Smooth muscle cell of the brain vasculature (primary cell): ENCODE measurements at places on chromosomes 2 and 18.
A peak's percentile ranks its signal among the peaks of the same experiment; 100 is the strongest.

DNA sequence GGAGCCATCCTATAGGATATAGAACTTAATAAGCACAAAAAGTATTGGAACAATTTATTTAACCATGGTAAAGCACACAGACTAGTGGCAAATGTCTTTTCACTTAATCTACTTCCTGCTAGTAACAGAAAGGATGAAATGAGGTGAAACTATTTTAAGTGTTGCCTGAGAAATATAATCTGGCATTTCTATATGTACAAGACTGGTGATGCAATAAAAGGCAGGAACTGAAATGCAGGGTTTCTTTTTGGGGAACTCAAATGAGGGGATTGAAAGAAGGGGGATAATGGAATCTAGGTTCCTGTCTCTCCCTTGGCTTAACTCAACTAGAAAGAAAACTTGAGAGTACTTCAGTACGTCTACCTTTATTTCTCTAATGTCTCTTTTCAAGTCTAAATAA is 122.3 kb downstream of the MEMO1 start:
- no peak for DNase-seq

GRCh38 chr2:1026141-1026540 is 75.5 kb downstream of the SNTG2 start:
- DNase-seq: no peak

DNA sequence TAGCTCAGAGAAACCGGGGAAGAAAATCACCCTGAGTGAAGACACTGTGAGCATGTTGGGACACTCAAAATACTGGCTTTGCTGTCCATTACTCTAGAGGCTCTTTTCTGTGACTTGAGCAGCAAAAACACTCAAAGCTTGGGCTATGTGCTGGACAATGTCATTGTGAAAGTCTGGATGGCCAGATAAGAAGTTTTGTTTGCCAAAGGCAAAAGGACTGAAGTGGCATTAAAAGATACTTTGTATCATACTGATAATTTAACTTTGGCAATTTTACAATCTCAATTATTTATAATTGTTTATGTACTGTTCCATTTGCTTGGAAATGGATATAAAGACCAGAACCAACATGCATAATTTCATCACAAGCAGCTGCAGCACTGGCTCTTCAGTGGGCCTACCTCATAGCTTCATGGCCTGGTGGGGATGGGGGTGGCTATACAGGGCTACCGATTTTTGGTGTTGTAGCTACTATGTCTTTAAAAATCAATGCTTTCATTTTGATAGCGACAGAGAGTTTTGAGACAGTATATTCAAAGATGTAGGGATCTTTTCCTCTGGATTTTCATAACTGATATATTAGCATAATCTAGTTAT is 51.1 kb downstream of the RBKS start:
- DNase-seq: no peak

GRCh38 chr2:26877276-26877675 is 29.3 kb downstream of the DPYSL5 start:
- no peak for DNase-seq

GRCh38 chr2:113104054-113104611 is 23.3 kb upstream of the IL1RN start:
- no peak for DNase-seq

- DNase-seq: no peak
Measured at GRCh38 chr2:134583462-134583861, 135.3 kb downstream of the TMEM163 start.

GRCh38 chr2:119826370-119826961 is 66.7 kb downstream of the PTPN4 start:
- DNase-seq: no peak

- no peak for DNase-seq
Measured at GRCh38 chr2:75882530-75882929, 171.8 kb upstream of the GCFC2 start.

DNA sequence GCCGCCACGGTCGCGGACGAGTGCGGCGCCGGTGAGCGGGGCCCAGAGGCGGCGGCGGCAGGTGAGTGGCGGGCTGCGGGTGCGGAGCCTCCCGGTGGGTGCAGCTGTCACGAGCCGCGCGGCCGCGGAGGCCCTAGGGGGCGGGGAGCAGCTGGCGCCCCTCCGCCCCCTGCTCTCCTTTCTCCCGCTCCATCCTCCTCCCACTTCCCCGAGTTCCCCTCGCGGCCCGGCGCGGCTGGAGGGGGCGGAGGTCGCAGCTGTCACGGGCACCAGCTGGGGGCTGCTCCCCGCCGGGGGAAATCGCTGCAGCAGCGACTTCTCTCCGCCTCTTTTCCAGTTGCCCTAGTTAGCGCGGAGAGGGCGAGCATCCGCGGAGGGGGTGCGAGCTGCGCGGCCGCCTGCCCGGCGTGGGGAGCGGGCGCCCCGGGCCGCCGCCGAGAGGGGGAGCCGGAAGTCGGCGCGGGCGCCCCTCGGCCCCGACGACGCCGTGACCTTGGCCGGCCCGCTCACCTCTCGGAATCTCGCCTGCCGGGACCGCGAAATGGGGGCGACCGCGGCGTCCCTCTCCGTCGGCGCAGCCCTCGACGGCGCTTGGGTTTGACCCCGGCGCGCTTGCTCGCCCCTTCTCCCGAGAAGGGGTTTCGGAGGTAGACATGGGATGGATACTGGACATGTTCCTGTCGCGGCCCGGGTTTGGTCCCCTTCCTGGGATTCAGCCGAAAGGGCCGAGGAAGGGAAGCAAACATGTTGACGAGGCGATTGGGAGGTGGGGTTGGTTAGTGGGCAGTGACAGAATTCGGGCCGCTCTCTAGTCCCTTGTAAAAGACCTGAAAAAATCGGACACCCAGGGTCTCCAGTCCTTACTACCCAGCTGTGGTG is 727 bp downstream of the NCOA1 start:
- DNase-seq: no peak

DNA sequence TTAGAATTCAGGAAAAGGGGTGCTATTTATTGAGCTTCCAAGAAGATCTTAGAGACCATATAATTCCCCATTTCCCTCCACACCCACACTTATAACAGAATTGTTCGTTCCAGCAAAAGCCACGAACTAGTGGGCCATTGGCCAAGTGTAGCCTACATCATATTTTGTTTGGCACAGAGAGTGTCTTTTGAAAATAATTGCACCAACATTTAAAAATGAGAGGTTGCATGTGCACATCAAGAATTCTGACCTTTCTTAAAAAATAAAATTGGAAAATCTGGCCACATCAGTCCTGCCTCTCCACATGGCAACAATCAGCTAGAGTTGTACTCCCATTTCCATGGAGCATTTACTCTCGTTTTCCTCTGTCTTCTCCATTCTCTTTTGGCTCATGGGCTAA is 655.5 kb upstream of the FANCL start:
- DNase-seq: peak; percentile 29

DNA sequence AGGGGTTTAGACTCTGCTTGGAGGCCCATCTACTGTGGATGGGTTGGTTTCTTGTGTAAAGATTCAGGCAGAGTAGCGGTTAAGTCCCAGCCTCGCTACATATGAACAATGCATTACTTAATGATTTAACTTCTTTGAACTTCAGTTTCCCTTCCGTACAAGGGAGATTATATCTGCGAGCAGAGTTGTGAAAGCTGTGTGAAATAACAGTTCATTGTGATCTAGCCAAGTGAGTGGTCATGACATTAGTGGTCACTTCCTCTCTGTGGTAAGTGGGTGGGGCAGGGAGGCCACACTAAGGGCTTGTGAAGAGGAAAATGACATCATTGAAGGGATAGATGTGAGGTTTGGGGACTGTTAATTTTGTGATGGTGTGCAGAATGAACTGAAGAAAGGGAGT is 14.1 kb upstream of the MEX3C start:
- DNase-seq: no peak

DNA sequence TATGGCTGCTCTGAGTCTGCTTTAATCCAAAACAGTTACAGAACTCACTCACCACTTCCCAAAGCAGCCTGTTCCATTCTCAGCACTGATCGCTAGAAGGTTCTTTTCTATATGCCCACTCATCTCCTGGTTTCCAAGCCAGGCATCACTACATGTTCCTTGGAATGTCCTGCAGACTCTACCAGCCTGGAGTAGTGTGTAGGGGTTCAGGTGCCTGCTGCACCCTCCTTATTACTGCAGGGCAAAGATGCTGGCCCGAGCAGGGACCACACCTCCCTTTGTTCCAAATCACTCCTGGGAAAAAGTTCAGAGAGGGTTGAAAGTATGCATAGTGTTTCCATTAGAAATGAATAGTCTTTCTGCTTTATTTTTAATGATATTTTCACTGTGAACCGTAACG is 196.6 kb downstream of the SH3RF3 start:
- no peak for DNase-seq

DNA sequence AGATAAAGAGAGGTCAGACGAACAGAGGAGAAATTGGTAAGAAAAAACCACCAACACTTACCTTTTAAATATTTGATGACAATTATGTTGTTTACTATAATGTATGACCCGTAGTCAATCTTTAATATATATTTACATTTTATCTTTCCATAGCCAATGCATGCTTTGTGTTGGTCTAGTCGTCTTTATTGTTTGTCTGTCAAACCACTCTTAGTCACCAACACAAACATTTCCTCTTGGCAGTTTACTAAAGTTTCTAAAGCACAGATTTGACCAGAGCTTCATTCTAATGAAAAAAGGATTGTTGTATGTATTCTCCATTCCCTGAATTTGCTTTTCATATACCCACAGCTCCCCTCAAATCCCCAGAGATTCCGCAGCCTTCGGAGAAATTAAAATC is 784.7 kb upstream of the PIK3C3 start:
- no peak for DNase-seq

- DNase-seq: no peak
Measured at GRCh38 chr2:65159906-65160305, 30.0 kb upstream of the RAB1A start.

DNA sequence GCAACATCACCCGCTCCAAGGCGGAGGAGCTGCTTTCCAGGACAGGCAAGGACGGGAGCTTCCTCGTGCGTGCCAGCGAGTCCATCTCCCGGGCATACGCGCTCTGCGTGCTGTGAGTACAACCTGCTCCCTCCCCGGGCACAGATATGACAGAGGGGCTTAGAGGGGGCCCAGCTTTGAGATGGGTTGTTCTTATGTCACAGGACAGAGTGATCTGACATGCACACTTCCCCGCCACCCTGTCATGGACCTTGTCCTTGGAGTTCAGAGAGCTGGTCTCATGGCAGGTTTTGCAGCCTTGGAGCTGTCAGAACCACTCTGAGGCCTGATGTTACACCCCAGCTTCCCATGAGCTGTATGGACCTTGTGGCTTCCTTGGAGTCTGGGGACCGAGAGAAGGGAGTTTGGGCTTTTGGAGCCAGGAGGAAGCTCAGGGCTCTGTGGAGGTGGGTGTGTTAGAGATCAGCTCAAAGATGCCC is 398 bp downstream of the INPP5D start:
- no peak for DNase-seq

GRCh38 chr2:64157792-64158191 is 13.6 kb upstream of the PELI1 start:
- no peak for DNase-seq

DNA sequence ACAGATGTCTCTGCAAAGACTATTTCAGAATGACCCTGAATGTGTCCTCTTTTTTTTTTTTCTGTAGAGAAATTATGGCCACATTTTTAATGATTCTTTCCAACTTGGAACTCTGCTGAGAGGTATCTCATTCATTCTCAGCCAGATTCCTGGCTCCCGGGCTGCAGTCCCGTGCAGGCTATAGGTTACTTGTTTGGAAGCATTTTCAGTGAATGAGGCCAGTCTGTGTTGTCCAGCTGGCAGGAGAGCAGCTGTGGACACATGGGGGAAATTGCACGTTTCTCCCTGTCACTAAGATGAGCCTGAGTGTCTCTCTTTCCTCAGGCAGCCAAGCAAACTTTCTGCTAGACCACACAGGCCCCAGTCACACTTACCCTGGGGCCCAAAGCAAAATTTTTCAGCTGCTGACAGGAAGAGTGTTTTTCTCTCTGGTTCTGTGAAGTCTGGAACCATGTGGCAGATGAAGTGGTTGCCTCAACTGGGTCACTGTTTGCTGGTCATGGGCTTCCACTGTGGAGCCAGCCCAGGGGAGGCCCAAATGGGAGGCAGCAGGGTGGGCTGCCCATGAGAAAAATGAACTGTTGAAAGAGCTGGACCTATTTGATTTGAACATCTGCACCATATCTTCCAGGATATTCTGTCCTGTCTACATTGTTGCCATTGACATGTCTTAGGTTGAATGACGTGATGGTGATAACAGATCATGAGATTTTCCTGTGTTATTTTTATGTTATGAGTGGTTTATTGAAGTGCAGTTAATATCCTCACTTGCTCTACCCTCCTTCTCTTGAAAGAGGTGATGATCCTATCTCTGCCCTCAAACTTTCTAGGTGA is 431.2 kb downstream of the LPIN1 start:
- no peak for DNase-seq

DNA sequence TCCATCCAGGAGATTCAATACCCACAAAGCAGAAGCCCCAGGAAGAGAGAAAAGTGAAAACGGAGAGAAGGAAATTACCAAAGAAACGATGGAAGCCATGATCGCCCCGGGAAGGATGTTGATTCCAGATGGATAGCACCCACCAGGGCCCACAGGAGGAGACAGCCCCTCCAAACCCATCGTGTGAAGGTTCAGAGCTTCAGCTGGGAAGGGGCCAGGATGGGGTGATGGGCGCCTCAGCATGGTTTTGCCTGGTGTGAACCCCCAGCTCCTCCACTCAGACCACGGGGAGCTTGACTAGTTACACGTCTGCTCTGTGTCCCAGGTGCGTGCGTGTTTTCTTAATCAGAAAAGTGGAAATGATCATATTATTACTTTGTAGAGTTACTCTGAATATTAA is 264.5 kb downstream of the EIPR1 start:
- DNase-seq: no peak

DNA sequence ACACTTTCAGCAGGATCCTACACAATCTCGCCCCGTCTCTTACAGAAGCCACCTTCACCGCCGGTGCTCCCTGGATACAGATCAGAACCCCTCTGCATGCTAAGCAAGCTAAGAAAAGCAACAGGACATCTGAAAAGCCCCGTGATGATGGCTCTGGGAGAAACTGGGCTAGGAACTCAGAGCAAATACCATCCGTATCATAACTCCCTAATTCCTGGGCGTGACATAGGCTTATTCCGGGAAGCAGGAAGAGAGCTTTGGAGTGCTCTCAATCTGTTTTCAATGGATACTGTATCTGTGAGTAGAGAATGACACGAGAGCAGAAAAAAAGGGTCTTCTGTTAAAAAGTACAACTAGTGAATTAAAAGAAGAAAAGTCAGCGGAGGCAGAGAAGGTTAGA is 121.6 kb downstream of the SPP2 start:
- no peak for DNase-seq

DNA sequence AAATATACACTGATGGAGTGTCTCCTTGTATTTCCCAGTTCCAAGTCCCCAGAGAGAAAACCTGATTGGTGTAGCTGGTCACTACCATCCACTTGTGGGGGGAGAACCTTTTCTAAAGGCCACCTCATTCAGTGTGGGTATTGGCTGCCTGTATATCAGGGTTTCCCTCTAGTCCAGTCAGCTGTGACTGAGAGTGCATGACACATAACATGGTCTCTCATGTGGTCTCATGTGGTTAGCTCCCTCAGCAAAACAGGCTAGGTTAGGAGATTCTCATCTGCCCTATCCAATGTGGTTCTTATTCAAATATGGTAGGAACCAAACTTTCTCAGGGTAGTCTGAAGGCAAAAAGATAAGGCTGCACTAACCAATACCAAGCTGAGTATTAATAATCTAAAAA is 4.1 kb upstream of the GORASP2 start:
- DNase-seq: no peak

- no peak for DNase-seq
Measured at GRCh38 chr18:80253871-80254492, 6.7 kb upstream of the PARD6G start.

GRCh38 chr2:69577467-69578197 is 65.9 kb downstream of the AAK1 start:
- DNase-seq: no peak
